ENCODE measurements at places on chromosomes 6 and 20.
A peak's percentile ranks its signal among the peaks of the same experiment; 100 is the strongest.

DNA sequence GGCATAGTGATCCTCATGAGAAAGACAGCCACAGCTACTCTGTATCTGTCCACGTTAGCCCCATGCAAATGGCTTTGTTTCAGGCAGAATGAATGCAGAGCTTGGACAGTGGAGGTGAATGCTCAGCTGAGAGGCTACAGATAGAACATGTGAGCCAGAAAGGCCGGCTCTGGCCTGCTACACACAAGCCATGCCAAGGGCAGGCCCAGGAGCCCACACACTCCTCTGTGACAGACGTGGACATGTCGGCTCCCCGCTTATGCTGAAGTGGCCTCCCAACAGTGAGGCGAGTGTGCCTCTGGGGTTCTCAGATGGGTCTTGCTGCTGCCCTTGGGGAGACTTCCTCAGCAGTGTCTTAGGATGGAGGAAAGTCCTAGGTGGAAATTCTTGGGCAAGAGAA, 159.6 kb downstream of the SYNDIG1 start:
- DNase-seq = no peak

GRCh38 chr6:83590416-83590815, 78.1 kb downstream of the PRSS35 start:
- no peak for DNase-seq

DNA sequence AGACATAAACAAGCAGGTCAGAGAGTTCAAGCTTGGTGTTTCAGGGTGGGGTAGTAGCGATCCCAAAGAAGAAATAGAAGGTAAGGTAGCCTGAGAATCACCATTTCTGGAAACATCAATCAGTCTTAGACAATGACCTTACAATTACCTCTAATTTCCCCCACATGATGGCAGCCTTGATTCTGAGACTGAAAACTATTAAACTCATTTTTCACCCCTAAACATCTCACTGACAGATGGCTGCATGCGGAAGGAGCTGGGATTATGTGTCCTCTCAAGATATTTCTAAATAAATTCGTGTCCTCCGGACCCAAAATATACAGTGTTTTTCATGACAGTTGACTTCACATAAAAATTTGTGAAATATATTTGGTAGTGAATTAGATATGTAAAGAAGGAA, 61.0 kb downstream of the KIF6 start:
- DNase-seq = no peak

- no peak for DNase-seq
These were observed 1.3 kb downstream of the PLCG1 start for GRCh38 chr20:41138475-41139226.

GRCh38 chr20:2451939-2452732, 18.5 kb downstream of the SNRPB start:
- DNase-seq = peak; percentile 81

DNA sequence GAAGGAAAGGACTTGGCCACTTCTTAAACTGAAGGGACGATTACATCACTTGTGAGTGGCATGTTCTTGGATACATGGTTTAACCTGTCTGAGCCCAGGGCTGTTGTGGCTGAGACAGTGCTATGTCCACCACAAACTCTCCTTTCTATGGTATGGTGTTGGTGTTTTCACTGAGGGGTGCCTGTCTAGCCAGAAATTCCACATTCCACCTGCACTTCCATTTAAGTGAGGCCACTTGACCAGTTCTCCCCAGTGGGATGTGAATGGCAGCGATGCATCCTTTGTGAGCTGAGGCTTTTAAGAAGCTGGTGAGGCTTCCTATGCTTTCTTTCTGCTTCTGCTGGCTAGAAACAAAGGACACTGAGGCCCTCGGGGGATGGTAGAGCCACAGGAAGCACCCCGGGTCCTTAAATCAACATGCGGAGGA, 151.4 kb upstream of the CHD6 start:
- no peak for DNase-seq

DNA sequence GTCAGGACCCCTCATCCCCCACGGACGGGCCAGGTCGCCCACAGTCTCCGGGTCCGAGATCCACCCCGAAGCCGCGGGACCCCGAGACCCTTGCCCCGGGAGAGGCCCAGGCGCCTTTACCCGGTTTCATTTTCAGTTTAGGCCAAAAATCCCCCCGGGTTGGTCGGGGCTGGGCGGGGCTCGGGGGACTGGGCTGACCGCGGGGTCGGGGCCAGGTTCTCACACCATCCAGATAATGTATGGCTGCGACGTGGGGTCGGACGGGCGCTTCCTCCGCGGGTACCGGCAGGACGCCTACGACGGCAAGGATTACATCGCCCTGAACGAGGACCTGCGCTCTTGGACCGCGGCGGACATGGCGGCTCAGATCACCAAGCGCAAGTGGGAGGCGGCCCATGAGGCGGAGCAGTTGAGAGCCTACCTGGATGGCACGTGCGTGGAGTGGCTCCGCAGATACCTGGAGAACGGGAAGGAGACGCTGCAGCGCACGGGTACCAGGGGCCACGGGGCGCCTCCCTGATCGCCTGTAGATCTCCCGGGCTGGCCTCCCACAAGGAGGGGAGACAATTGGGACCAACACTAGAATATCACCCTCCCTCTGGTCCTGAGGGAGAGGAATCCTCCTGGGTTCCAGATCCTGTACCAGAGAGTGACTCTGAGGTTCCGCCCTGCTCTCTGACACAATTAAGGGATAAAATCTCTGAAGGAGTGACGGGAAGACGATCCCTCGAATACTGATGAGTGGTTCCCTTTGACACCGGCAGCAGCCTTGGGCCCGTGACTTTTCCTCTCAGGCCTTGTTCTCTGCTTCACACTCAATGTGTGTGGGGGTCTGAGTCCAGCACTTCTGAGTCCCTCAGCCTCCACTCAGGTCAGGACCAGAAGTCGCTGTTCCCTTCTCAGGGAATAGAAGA, 978 bp downstream of the HLA-A start:
- DNase-seq = peak; percentile 6

- no peak for DNase-seq
These were observed 12.7 kb upstream of the SPAG4 start for GRCh38 chr20:35602851-35603495.

- no peak for DNase-seq
These were observed 24.0 kb upstream of the TBC1D22B start for GRCh38 chr6:37233541-37233940.

- no peak for DNase-seq
These were observed 353.1 kb downstream of the CD83 start for GRCh38 chr6:14470671-14471070.

GRCh38 chr6:90105506-90106170, 191.0 kb downstream of the BACH2 start:
- no peak for DNase-seq

DNA sequence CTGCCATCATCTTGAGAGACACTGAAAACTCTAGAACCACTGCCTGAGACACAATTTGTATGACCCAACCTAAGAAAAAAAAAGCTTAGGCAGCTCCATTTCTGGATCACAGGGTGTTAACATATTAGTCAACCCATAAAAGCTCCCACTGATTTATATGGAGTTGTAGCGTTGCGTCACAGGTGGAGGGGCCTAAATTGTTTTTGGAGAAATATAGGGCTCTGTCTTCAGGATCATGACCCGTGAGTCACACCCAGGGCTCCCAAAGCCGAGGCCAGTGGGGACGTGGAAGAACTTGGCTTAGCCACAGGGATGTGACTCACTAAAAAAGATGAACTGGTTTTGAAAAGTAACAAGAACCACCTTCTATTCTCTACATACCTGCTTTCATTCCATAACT, 116.5 kb upstream of the BMP2 start:
- DNase-seq = no peak

- DNase-seq = no peak
These were observed 46.7 kb downstream of the GJA1 start for GRCh38 chr6:121482004-121482693.

GRCh38 chr6:29561091-29561490, 1.6 kb upstream of the UBD start:
- no peak for DNase-seq

DNA sequence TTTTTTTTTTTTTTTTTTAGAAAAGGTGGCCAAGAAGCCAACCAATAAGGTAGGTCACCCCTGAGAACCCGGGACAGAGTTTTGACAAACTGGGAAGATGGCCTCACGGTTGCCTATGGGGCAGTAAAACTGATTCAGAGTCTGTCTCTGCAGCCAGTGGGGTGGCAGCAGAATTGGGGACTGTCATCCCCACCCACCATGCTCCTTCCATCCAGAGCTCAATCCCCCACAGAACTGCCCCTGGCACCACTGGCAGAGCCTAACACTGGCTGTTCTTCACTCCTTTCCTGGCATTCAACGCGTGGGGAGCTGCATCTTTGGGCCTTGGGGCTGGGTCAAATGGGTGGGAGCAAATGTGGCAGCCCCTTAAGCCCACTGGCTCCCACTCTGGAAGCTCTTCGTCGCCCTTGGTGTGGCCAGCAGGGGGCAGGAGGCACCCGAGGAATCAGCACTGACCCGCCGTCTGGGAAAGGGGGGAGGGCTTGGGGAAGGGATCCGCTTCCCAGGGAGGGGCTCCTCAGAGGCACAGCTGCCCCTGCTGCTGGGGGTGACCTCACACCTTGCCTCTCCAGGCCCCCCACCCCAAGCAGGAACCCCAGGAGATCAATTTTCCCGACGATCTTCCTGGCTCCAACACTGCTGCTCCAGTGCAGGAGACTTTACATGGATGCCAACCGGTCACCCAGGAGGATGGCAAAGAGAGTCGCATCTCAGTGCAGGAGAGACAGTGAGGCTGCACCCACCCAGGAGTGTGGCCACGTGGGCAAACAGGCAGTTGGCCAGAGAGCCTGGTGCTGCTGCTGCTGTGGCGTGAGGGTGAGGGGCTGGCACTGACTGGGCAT, 10.4 kb downstream of the CD40 start:
- peak; percentile 11 for DNase-seq

- DNase-seq = no peak
These were observed 1302.8 kb upstream of the EYS start for GRCh38 chr6:67009818-67010217.

- DNase-seq = no peak
These were observed 20.2 kb downstream of the KIF25 start for GRCh38 chr6:168017629-168018028.

DNA sequence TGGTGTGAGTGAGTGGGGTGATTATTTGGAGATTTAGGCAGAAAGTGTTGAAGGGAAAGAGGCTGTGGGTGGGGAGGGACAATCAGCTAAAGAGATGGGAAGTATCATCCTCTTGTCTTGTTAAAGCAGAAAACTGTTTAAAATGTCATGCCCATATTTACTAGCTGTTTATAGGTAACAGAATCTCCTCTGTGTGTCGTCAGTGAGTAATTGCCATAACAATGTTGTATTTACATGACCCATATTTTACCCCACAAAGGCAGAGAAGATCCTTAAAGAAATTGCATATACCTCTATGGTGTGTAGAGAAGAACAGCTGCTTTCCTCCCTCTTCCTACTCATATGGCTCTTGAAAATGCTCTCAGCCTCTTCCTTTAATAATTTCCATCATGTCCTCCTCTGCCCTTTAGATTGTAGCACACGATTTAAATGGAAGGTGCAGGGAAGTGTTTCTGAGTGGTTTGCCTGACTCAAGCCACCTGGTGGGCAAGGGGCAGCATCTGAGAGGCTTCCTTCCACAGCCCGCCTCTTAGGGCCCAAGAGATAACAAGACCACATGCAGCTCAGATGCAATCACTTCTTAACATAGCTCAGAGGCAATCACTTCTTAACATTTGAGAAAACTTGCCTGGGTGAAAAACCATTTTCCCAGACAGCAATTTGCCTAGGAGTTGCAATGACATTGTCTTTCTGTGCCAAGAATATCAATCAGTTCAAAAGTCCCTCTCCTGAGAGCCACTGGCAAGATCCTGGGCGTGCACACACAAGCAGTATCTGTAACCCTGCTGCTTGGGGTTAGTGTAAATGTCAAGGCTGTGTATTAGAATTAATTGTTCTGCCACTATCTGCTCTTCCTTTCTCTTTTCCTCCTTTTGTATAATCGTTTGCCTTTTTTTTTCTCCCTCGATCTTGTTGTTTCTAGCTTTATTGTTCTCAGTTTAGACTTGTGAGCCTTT, 44.1 kb upstream of the EDN1 start:
- peak; percentile 77 for DNase-seq

GRCh38 chr6:33692760-33693158, 18.7 kb downstream of the UQCC2 start:
- DNase-seq = no peak
